ENCODE measurements at places on chromosomes 7 and 10. TPM values are rescaled to one million over a fixed set of nuclear protein-coding genes. Genes with fewer than 3 reads are reported as not detected.
A peak's percentile ranks its signal among the peaks of the same experiment; 100 is the strongest.

Gene SLC26A5
- total RNA-seq, result not detected

DNA sequence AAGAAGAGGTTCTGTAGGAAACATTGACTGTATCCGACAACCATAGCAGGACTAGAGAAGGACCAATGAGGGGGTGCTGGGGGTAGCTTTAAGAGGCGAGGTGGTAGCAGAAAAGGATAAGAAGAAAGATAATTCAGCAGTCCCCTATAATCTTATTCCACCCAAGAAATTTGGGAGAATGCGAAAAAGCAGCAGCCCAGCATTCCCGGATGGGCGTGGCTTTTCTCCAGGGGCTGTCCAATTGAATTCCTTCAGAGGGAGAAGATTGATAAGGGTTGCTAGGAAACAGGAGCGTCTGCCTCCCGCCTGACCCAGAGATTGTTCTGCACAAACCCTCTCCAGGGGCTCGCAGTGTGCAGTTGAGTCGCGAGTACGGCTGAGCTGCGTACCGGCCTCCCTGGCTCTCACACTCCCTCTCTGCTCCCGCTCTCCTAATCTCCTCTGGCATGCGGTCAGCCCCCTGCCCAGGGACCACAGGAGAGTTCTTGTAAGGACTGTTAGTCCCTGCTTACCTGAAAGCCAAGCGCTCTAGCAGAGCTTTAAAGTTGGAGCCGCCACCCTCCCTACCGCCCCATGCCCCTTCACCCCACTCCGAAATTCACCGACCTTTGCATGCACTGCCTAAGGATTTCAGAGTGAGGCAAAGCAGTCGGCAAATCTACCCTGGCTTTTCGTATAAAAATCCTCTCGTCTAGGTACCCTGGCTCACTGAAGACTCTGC is at the start of gene GRM3:
Gene GRM3 (plus strand): TSS at position 349 of the 721 bp plus-strand sequence. CDS start 121,237 bp downstream, outside the sequence.
- DNase-seq, result no peak

- DNase-seq, result no peak
These were observed 10.1 kb upstream of the ADAP1 start for GRCh38 chr7:964401-965231.

Gene CDNF
- total RNA-seq, result not detected

- no peak for DNase-seq
These were observed 31.6 kb downstream of the WBP1L start for GRCh38 chr10:102775201-102775934.

Gene GPRIN2
- total RNA-seq, result not detected

DNA sequence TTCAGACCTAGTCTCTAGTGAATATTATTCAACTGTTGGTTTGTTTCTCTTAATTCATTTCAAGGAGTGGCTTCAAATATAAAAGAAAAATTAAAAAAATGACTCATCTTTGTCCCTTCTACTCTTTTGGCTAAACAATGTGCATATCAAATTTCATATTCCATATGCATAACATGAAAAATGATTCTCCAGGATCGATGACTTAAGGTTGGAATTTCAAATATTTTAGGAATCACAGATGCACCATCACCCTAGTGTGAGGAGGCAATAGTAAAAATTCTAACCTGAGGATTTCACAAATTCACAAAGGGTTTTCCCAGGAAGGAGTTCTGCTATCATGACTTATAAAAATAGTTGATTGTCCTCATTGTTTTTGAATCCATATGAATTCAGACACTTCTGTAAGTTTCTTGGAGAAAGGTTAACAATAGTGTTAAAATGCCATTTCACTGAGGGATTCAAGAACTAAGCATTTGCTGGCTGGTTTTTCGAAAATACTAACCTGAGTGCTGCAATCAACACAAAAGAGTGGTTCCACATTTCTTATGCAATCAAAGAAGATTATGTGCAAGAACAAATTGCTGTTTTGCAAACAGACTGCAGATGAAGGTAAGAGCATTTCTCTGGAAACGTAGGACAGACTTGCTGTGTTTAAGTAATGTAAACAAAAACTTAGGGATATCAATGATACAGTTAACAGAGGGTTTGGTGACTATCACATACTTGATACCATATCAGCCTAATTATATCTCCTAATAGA is 547.5 kb upstream of the LRRTM3 start:
- DNase-seq, result no peak

DNA sequence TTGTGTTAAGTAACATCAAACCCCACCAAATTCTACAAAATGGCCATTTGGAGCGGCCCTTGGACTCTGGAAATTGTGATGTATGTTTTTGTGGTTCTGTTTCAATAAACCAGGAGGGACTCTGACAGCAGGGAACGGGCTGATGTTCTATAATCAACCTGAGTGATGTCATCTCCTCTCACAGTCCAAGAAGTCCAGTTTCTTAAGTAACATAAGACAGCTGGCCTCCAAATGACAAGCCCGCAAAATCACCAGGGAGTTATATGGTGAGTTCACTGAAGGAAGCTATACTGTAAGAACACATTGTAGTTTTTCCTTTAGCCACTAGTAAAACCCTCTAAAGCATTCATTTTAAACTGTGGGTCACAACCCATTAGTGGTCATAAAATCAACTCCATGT is 34.0 kb downstream of the GOT1 start:
- DNase-seq, result peak; percentile 11

- DNase-seq, result no peak
These were observed 557.4 kb upstream of the ADARB2 start for GRCh38 chr10:2294739-2295138.

DNA sequence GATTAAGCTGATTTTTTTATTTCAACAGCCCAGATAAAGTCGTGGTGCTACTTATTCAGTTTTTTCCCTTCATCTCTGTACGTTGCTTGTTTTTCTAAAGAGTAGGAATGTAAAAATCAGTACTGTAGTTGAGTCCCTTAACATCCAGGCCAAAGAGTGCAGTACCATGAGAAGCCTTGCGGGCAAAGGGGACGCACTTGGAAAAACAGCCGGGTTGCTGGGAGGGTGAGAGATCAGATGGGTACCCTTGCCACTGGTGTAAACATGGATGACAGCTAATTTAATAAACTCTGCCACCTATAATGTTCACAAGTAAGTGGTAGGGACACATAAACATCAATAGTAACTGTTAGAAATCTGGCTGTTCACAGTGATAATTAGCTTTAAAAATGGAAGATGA is 175.9 kb downstream of the POU6F2 start:
- DNase-seq, result no peak

DNA sequence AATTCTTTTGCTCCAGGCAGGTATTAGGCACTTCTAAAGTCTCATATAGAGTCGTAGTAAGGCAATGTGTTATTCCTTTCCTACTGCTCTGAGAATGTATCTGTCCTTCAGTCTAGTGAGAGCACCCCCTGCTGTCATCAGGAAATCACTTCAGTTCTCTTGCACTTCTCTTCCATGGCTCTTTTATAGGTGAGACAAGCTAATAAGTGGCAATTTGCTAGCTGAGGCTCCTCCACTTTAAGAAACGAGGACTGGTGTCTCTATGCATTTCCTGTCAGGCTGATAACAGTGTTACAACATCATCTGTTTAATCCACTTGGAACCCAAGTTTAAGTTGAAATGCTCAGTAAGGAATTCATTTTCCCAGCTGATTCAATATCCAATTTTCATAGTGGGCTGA is 350.6 kb downstream of the TFEC start:
- peak; percentile 30 for DNase-seq

GRCh38 chr7:83547526-83547925 is 101.4 kb downstream of the SEMA3E start:
- DNase-seq, result peak; percentile 49

Gene CDC14C
- total RNA-seq, result 0.15 TPM
